ENCODE measurements at places on chromosomes 12 and 14.

GRCh38 chr12:93733358-93733757 is 56.2 kb downstream of the CRADD start:
- DNase-seq, result no peak

DNA sequence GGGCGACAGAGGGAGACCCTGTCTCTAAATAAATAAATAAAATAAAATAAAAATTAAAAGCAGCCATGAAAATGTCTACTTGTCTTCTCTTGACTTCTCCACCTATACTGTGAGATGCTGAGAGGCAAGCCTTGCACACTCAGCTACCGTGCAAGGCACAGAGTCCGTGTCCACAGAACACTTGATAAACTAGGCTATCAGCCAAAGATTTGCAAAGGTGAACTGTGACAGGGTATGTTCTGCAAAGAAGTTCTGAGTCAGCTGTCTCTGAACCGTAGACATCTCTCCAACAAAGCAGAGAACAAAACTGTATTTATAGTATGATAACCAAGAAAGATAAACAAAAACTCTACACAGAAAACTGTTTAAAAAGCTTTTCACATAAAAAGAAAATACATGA is 35.5 kb downstream of the STXBP6 start:
- DNase-seq, result no peak

DNA sequence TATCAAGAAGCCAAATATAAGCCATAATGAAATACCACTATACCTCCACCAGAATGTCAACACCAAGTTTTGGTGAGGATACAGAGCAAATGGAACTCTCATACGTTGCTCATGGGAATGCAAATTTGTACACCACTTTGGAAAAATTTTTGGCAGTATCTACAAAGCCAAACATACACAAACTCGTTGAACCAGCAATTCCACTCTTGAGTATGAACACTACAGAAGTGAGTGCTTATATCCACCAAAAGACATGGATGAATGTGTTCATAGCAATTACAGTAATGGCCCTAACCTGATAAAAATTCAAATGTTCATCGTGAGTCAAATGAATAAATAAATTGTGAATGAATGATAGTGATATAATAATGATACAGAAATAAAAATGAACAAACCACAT is 24.8 kb downstream of the C12orf71 start:
- DNase-seq, result no peak

DNA sequence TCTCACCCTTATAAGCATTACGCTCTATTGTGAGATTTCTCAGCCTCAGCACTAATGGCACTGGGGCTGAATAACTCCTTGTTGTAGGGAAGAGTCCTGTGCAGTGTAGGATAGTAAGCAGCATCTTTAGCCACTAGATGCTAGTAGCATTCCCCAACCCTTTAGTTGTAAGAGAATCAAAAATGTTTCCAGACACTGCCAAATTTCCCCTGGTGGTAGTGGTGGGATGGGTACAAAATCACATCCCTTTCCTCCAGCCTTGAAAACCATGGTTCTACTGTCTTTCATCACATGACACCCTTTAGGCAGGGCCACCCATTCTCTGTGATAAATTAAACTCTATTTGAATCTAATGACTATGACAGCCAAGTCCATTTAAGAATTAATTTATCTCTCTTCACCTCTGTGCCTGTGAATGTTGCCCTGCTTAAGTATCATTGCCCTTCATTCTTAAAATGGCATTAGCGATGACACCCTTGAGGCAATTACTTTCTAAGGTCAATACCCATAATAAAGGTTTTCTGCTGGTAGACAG is 199.4 kb downstream of the ANO4 start:
- DNase-seq, result no peak

Measured in activated CD4-positive, alpha-beta T cell treated with anti-CD3 and anti-CD28 coated beads, Interleukin-2, amount 50 U/mL, for 48 hours (primary cell).